NCI-H1092 (cell line): ENCODE measurements at places on chromosomes 13 and 19.

- no peak for DNase-seq
Observed at GRCh38 chr13:96728463-96728862, 265.8 kb downstream of the OXGR1 start.

GRCh38 chr19:5804516-5805461, at the start of gene NRTN:
NRTN (plus strand) TSS chr19:5805067; CDS start chr19:5824166, 19,099 bp downstream.
- no peak for DNase-seq

GRCh38 chr19:335072-335471, 9.5 kb downstream of the MIER2 start:
- no peak for DNase-seq

- DNase-seq, result peak; percentile 60
Observed at GRCh38 chr19:12723641-12724426, at the start of gene TNPO2. TNPO2 (minus strand) TSS chr19:12723932; CDS start chr19:12720977, 2,955 bp downstream.

GRCh38 chr19:47187797-47188196, 43.2 kb downstream of the BBC3 start:
- DNase-seq, result no peak
